ENCODE measurements at places on chromosomes 3 and 15. TPM values are rescaled to one million over a fixed set of nuclear protein-coding genes. Genes with fewer than 3 reads are reported as not detected.

- DNase-seq = no peak
- no peaks in the 10 kb centered on the region for H3K4me1 ChIP-seq
- H3K27me3 ChIP-seq = no peaks in the 10 kb centered on the region
- H3K36me3 ChIP-seq = no peaks in the 10 kb centered on the region
- no peak overlapping the region for H3K4me3 ChIP-seq
Observed at GRCh38 chr15:36748366-36749115, 169.1 kb downstream of the CDIN1 start.

- H3K27ac ChIP-seq = no peak overlapping the region
- no peak overlapping the region for H3K4me3 ChIP-seq
- no peaks in the 10 kb centered on the region for H3K36me3 ChIP-seq
- no peaks in the 10 kb centered on the region for H3K4me1 ChIP-seq
- no peak for DNase-seq
Observed at GRCh38 chr3:157335233-157336076, 101.2 kb upstream of the PTX3 start.

DNA sequence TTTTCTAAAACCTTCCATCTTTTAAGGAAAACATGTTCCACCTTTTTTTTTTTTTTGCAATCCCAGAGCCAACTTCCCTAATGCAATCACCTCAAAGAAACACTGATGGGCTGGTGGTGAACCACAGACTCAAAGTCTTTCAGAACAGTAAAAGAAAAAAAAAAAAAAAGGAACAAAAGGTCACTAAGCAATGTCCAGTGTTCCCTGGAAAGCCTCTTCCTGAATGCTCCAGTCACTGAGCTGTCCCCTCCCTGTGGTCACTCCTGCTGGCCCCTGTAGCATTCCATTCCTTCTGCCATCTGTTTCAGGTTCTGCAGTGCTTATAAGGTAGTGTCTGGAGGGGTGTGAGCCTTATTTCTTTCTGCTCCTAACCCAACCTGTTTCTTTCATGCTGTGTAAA is 53.3 kb downstream of the AAGAB start:
- peaks cover 33% of the 10 kb centered on the region for H3K36me3 ChIP-seq
- H3K27ac ChIP-seq = no peak overlapping the region
- no peak for DNase-seq

KCNH8 gene
- total RNA-seq = 4.3 TPM

HIGD2B gene
- 1.4 TPM for total RNA-seq

EPHB3 gene
- not detected for total RNA-seq

PATL2 gene
- 60.5 TPM for total RNA-seq

DNA sequence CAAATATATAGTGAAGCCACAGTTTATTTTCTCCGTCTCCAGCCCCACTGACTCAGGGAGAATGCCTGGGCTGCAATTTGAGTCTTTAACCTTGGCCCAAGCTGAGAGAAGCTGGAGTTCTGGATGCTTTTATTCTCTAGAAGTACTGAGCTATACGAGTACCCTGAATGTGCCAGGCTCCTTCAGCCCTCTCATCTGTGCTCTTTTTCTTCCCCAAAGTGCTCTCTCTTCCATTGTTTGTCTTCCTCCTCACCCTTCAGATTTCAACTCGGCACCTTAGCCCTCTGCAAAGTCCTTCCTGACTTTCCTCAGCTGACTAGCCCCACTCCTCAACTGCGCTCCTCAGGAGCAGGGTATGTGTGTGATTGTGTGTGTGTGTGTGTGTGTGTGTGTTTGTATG is 75.6 kb upstream of the AGBL1 start:
- no peak overlapping the region for H3K4me3 ChIP-seq
- no peaks in the 10 kb centered on the region for H3K4me1 ChIP-seq
- no peak for DNase-seq
- no peaks in the 10 kb centered on the region for H3K36me3 ChIP-seq
- H3K27ac ChIP-seq = no peak overlapping the region

DNA sequence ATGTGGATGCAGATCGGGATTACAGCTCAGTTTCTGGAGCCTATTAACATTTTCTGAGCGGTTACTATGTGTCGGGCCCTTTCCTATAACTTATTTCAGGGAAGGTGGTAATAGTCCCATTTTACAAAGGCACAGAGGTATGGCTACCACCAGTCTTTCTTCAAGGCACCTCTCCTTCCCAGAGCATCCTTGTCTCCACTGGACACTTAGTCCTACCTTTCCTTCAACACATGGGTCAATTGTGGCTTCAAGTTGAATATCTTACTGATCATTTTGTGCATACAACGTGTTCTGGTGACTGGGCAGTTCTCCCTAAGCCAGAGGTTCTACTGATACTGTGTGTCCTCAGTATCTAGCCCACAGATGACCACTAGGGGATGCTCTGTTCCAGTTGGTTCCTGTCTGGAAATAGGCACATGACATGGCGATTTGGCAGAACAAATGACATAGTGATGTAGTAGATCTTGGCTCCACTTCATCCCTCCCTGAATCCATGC is 60.7 kb upstream of the CMTM8 start:
- peaks cover 15% of the 10 kb centered on the region for H3K4me1 ChIP-seq
- no peak overlapping the region for H3K27ac ChIP-seq

CLDND1 gene
- total RNA-seq = 134 TPM

DNA sequence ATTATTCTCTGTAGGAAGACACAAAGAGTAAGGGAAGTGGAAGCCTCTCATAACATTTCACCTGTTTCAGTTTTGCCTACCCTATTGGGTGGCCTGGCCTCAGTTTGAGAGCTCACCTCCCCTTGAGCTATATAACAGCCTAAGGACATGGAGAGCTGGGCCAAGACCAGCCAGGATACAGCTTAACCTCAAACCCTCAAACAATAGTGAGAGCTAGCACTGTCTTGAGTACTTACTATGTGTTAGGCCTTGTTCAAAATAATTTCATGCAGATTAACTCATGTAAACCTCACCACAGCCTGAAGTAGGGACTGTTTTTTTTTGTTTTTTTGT is 15.0 kb upstream of the TBL1XR1 start:
- no peaks in the 10 kb centered on the region for H3K36me3 ChIP-seq
- no peak overlapping the region for H3K27ac ChIP-seq
- no peak overlapping the region for H3K4me3 ChIP-seq
- no peak for DNase-seq
- no peaks in the 10 kb centered on the region for H3K4me1 ChIP-seq
- no peaks in the 10 kb centered on the region for H3K27me3 ChIP-seq

DNA sequence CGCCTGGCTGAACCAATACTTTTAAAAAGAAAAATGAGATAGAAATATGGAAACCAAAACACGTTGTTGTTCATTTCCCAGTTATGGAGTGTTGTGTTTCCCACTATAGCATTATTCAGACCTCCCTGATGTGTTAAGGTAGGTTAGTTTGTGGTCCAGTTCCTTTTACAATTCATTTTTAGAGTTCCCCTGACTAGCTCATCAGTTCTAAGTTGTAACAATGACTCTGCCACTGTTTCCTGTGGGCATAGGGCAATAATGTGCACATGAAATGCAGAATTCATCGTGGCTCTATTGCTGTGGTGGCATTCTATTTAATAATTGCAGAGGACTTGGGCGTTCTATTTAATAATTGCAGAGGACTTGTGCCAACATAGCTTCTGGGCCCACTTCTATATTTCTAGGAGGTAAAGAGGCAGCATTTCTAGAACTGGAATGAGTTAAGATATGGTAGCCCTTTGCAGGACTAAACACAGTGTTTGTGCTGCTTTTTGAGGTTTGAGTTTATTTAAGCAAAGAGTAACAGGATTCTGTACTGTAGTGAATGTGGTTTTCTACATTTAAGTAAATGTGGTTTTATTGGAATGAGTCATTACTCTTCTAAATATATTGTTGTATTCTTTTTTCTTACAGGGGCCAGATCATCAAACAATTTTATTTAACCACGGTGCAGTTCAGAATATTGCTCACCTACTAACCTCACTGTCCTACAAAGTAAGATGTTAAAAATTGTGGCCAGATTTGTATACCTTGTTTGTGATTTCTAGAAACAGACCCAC is 47.5 kb downstream of the ARMC8 start:
- no peaks in the 10 kb centered on the region for H3K4me1 ChIP-seq
- no peak overlapping the region for H3K27ac ChIP-seq
- H3K27me3 ChIP-seq = no peaks in the 10 kb centered on the region
- peaks cover 6% of the 10 kb centered on the region for H3K36me3 ChIP-seq

TLR9 gene
- 21.0 TPM for total RNA-seq

SLC24A5 gene
- total RNA-seq = not detected

- peaks cover 3% of the 10 kb centered on the region for H3K4me1 ChIP-seq
- H3K36me3 ChIP-seq = no peaks in the 10 kb centered on the region
- no peak overlapping the region for H3K4me3 ChIP-seq
- H3K27me3 ChIP-seq = peaks cover 16% of the 10 kb centered on the region
- peak; percentile 10 for DNase-seq
Observed at GRCh38 chr15:58070801-58071418, 5.4 kb upstream of the ALDH1A2 start.

HACD2 gene
- total RNA-seq = 30.7 TPM

DNA sequence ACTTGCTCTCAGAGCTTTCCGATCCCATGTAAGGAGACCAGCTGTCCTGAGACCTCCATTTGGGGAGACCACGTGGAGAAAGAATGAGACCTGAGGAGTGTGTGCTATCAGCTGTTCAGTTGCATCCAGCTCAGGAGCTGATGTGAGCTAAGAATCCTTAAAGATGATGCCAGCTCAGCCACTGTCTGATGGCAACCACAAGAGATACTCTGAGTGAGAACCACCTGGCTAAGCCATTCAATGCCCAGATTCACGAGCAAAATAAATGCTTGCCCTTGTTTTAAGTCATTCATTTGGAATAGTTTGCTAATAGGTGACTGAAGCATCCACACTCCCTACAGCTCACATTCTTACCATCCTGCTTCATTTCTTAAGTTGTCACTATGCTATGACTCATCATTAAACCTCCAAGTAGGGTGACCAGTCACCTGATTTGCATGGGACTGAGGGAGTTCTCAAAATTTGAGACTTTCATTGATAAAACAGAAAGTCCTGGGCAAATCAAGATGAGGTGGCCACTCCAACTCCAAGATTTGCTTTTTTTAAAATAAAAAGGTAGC is 56.4 kb downstream of the SPTSSB start:
- no peaks in the 10 kb centered on the region for H3K36me3 ChIP-seq
- H3K4me1 ChIP-seq = peaks cover 10% of the 10 kb centered on the region
- no peak overlapping the region for H3K27ac ChIP-seq
- no peak overlapping the region for H3K4me3 ChIP-seq

XCR1 gene
- not detected for total RNA-seq

DNA sequence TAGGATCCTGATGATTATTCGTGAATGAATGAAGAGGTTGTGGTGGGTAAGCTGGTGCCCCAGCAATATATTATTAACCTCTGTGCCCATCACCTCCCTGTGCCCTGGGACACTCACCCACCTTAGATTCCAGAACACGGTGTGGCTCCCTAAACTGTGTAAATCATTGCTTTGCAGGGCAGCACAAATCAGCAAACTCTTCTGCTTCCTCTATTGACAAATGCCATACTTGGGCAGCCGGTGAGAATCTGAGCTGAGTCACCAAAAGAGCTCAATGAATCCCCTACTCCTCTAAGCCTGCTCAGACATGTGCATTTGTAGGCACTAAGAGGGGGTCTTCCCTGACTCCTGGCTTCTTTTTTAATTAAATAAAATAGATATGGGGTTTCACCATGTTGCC is 15.7 kb downstream of the UQCC5 start:
- H3K4me3 ChIP-seq = no peak overlapping the region
- H3K27me3 ChIP-seq = no peaks in the 10 kb centered on the region
- H3K36me3 ChIP-seq = peaks cover 65% of the 10 kb centered on the region

DNA sequence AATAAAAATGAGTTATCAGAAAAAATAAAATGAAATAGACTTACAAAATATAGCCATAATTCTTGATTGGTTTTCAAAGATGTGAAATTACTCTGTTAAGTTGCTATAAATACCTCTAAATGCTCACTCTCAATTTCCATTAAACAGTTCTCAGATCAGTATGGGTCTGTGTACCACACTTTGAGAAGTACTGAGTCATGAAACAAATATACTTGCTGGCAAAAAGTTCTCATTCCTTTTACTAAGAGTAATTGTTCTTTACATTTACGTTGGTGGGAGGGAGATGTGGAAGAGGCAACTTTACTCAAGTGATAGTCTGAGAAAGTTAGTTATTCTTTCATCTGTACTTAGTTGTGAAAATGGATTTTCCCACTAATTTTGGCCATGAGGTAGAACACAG is 96.3 kb downstream of the ZNF385D start:
- no peaks in the 10 kb centered on the region for H3K27me3 ChIP-seq
- DNase-seq = no peak
- H3K4me3 ChIP-seq = no peak overlapping the region
- H3K36me3 ChIP-seq = no peaks in the 10 kb centered on the region

P2RY1 gene
- total RNA-seq = 0.17 TPM

DNA sequence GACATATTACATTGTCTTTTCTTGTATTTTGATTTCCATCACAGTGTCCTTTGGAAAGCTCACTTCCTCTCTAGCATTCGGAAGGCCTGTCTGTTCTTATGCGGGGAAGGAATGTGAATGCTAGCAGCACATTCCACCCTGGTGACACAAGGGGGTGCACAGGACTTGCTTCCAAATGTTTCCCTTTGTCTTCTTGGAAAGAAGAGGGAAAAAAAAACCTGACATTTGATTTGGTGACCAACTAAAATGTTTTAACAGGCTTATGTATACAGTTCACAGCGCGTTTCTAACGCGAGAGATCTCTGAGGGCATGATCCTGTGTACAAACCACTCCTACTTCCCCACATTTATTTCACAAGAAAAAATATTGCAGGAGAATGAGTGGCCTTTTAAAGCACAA is 107.6 kb upstream of the FXR1 start:
- H3K27me3 ChIP-seq = no peaks in the 10 kb centered on the region
- H3K4me1 ChIP-seq = no peaks in the 10 kb centered on the region
- no peaks in the 10 kb centered on the region for H3K36me3 ChIP-seq

SMAD6 gene
- total RNA-seq = 0.37 TPM

- no peak for DNase-seq
- no peak overlapping the region for H3K27ac ChIP-seq
- H3K27me3 ChIP-seq = no peaks in the 10 kb centered on the region
- no peaks in the 10 kb centered on the region for H3K36me3 ChIP-seq
- no peak overlapping the region for H3K4me3 ChIP-seq
Observed at GRCh38 chr3:171553086-171553485, 92.9 kb upstream of the TNIK start.

GRCh38 chr15:48657950-48658591 is 12.6 kb upstream of the FBN1 start:
- no peaks in the 10 kb centered on the region for H3K36me3 ChIP-seq
- no peaks in the 10 kb centered on the region for H3K4me1 ChIP-seq
- no peaks in the 10 kb centered on the region for H3K27me3 ChIP-seq
- no peak for DNase-seq

- no peaks in the 10 kb centered on the region for H3K27me3 ChIP-seq
- no peak overlapping the region for H3K27ac ChIP-seq
- no peak overlapping the region for H3K4me3 ChIP-seq
- H3K4me1 ChIP-seq = peaks cover 8% of the 10 kb centered on the region
Observed at GRCh38 chr3:127678611-127679533, 6.1 kb downstream of the ABTB1 start.
